Karpas-422 (cell line): ENCODE measurements at places on chromosomes 4 and X. TPM values are rescaled to one million over a fixed set of nuclear protein-coding genes. Genes with fewer than 3 reads are reported as not detected.

Gene HSD17B13
- total RNA-seq: 0.56 TPM in 1 of 2 replicates, not detected in the other

Gene CT83
- total RNA-seq: not detected in 2 replicates

Gene DUSP9
- not detected in 2 replicates for total RNA-seq

Gene SSX3
- total RNA-seq: not detected in 2 replicates

Gene ANKRD50
- total RNA-seq: not detected in 2 replicates

Gene CHM
- total RNA-seq: 18.8 and 37.0 TPM in 2 replicates

Gene XPNPEP2
- total RNA-seq: not detected in 2 replicates

Gene HNRNPH2
- total RNA-seq: 34.8 and 55.4 TPM in 2 replicates

Gene DMD
- total RNA-seq: not detected in 2 replicates

Gene SNCA
- not detected in 2 replicates for total RNA-seq
